ENCODE measurements at places on chromosomes 13 and 19.

- no peak for DNase-seq
Observed at GRCh38 chr13:29482504-29482903, 113.0 kb downstream of the SLC7A1 start.

GRCh38 chr19:56383826-56384605 lies 9.3 kb downstream of the ZNF582 start:
- DNase-seq, result no peak

- DNase-seq, result no peak
Observed at GRCh38 chr13:40813667-40814454, 24.4 kb downstream of the SLC25A15 start.

DNA sequence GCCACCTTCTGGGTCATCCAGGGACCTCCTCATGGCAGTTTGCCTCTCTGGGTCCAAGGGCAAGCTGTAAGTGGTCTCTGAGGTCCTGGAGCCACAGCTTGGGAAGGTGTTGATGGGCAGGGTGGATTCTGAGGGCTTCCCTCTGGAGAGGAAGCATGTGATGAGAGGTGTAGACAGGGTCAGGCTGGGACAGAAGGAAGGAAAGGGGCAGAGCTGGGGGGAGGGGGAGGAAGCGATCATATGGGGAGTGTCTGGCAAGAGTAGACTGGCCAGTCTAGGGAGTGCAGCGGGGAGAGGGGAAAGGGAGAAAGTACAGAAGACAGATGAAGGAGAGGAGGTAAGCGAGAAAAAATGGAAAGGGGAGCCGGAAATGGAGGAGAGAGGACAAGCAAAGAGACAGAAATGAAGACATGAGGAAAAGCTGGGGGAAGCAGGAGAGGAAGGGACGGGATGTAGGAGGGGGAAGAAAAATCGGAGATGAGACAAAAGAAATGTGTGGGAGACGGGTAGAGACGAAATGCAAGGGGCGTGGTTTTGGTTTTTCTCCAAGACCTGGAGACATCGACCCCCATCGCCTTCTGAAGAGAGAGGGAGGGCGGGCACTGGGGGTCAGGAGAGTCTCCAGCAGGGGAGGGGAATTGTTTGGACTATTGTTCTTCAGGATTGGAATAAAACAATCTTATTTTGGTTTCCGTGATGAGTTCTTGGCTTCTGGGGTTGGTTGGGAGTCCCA lies 26.6 kb downstream of the ZSWIM9 start:
- DNase-seq, result no peak
